ENCODE measurements at places on chromosomes 11 and 22.

GRCh38 chr22:39133871-39134270, 18.6 kb downstream of the CBX7 start:
- no peak for DNase-seq

DNA sequence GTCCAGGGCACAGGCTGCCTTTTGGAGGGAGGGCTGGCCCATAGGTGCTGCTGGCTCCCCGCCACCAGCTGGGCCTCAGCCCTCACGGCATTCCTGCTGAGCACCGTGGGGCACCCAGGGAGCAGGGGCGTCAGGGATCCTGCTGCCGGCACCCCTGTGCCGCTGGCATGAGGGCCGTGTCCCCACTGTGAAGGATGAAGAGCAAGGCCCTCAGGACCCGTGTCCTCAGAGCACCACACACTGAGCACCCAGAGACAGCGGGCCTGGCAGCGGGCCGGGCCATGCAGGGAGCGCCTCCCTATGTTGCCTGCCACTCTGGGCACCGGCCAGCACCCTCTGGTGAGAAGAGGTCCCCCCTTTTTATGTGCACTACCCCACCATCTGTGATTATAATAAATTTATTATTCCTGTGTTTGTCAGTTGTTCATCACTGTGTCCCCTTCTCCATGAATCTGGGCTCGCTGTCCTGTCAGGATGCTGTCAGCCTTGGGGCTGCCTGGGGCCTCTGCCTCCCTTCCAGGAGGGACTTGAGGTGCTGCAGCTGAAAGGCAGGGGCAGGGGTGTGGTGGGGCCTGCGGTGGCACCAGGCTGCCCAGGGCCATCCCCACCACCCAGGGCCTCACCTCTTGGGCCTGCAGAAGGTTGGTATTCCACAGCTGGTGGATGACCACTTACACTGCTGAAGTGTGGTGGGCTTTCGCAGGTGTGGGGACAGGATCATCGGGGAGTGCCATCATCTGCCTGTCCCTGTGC, 80.0 kb downstream of the MED15 start:
- no peak for DNase-seq

DNA sequence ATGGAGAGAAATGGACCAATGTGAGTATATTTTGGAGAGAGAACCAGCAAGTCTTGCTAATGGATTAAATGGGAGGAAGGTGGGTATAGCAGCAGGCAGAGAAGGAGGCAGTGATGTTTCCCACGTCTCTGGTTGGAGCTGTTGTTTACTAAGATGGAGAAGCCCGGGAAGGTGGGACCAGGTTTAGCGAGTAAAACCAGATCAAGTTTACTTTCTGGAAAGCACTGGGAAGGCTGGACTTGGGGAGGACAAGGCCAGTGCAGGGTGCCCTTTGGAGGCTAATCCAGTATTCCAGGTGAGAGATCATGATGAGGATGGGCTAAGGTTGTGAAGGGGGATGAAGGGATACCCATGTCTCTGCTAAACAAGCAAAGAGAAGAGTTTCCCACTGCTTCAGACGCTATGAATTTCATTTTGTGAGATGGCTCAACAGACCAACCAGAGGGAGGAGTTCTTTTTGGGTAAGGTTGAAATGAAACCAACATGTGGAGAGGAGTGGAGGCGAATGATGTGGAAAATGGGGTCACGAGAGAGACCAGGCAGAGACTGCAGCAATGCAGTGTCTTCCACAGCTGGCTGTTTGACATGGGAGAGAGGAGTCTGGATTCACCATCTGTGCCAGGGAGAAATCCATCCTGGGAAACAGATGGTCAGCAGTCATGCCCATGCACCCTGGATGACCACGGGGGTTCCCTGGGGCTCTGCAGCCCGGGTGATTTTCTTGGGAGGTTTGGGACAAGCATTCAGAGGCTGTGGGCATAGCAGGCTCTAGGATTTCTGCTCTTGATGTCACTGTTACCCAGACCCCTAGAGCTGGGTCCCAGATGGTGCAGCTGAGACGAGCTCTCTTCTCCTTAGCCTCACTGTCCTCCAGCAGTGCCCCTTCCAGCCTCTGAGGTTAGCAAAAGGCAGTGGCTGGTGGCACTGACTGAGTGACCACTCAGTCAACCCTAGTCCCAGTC, 24.9 kb downstream of the COMMD9 start:
- DNase-seq = no peak

- no peak for DNase-seq
These were observed 1.1 kb upstream of the CD81 start for GRCh38 chr11:2375964-2376551.

GRCh38 chr22:31912407-31912743, 32.0 kb upstream of the YWHAH start:
- no peak for DNase-seq

DNA sequence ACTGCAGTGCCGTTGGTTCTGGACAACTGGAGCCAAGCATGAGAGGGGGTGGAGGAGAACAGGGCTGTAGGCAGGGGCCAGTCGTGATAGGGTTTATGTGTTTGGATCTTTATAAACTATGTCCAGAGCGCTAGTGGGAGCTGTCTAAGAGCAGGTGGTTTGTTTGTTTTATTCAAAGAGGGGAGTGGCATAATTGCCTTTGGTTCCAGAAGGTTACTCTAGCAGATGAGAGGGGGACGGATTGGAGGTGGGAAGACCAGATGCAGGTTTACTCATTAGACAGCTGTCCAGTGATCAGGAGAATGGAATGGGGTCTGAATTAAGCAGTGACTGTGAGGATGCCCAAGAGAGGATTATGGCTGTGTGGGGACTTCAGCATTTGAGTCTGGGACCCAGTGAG, 109.3 kb upstream of the TBCEL start:
- DNase-seq = no peak

DNA sequence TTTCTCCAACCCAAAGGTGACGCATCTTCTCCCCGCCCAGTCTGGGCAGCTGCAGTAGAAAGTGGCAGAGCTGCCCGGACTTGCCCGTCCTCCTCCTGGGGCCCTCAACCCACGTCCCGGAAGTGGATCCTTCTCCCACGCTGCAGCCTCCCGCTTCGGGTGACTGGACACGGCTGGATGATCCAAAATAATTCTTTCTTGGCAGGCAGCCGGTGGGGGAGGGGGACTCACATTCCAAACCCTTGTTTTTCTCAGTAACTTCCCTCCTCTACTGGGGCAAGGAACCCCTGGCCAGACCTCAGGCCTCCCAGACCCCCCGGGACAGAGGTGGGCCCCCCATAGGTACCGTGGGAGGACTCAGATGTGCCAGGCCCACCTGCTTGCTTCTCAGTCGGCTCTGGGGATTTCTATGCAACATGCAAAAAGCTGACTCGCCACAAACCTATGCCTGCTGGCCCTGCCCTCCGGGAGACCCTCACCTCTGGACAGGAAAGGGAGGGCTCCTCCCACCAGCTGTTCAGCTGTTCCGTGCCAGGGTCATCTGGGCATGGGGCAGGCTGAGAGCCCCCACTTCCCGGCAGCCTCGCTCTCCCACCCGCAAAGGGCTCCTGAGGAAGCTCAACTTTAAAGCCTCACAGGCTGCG, 1.4 kb downstream of the PLXNB2 start:
- peak; percentile 95 for DNase-seq

All from fibroblast of gingiva (primary cell).